Activated gamma-delta T cell (primary cell): ENCODE measurements at places on chromosomes 7 and 10.

GRCh38 chr7:153628825-153629224 lies 423.4 kb upstream of the DPP6 start:
- DNase-seq, result no peak

GRCh38 chr10:76918106-76918505 lies 719.5 kb downstream of the KCNMA1 start:
- no peak for DNase-seq

GRCh38 chr10:15440204-15440711 lies 69.2 kb upstream of the FAM171A1 start:
- DNase-seq, result no peak

DNA sequence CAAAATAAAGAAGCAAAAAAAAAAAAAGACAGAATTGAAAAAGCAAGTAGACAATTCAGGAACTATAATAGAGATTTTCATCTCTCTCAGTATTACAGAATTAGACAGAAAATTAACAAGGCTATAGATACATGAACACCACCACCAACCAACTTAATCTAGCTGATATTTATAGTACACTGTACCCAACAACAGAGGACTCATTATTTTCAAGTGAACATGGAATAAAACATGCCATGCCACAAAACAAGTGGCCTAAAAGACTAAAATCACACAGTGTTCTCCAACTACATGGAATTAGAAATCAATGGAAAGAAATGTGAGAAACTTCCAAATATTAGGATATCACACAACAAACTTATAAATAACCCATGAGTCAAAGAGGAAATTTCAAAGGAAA lies 9.1 kb downstream of the TMEM168 start:
- DNase-seq, result no peak

- DNase-seq, result no peak
These were observed 18.3 kb downstream of the UBE2D1 start for GRCh38 chr10:58352956-58353610.
